ENCODE measurements at places on chromosomes 12 and 14. TPM values are rescaled to one million over a fixed set of nuclear protein-coding genes. Genes with fewer than 3 reads are reported as not detected.

TIGAR gene
- 20.7 TPM for polyA plus RNA-seq

GRCh38 chr14:31207755-31208545 is at the start of gene HECTD1:
Gene HECTD1, minus strand, starts transcription at chr14:31207793. Its CDS starts 1,857 bp downstream, at chr14:31205936.
- peak; percentile 82 for DNase-seq

SERPINA12 gene
- polyA plus RNA-seq: not detected

GRCh38 chr14:99660794-99661193 is 15.9 kb downstream of the HHIPL1 start:
- no peak for DNase-seq

GRCh38 chr14:91980157-91980556 is 32.7 kb upstream of the FBLN5 start:
- peak; percentile 97 for DNase-seq

DNA sequence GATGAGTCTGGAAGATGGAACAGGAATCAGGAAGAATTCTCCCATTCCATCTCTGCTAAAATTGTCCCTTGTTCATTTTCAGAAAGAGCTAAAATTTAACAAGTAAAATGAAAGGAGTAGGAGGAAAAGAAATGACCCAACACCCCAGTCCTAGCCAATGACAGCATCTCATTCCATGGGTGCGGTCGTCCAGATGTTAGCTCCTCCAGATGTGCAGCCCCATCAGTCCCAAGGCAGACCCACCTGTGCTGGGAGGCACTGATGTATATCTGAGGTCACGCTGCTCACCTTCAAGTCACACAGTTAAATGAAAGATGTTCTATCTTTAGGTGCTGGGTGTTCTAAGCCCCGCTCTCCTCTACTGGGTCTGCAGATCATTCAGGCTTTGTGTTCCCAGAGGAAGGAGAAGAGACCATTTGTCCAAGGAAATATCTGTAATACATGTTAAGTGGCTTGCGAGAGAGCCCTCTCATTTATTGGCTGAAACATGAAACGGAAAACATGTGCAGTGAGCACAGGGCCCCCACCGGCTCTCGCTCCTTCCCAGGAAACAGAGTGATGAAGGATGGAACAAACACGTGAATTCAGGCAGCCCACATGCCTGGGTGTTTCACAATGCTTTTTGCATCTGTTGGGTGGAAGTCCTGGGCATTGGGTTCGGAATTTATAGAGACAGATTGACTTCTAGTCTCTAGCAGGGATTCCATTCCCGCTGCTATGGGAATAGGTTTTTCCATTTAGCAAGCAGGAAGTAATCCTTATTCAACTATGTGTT is 294.6 kb downstream of the NUAK1 start:
- peak; percentile 35 for DNase-seq

DNA sequence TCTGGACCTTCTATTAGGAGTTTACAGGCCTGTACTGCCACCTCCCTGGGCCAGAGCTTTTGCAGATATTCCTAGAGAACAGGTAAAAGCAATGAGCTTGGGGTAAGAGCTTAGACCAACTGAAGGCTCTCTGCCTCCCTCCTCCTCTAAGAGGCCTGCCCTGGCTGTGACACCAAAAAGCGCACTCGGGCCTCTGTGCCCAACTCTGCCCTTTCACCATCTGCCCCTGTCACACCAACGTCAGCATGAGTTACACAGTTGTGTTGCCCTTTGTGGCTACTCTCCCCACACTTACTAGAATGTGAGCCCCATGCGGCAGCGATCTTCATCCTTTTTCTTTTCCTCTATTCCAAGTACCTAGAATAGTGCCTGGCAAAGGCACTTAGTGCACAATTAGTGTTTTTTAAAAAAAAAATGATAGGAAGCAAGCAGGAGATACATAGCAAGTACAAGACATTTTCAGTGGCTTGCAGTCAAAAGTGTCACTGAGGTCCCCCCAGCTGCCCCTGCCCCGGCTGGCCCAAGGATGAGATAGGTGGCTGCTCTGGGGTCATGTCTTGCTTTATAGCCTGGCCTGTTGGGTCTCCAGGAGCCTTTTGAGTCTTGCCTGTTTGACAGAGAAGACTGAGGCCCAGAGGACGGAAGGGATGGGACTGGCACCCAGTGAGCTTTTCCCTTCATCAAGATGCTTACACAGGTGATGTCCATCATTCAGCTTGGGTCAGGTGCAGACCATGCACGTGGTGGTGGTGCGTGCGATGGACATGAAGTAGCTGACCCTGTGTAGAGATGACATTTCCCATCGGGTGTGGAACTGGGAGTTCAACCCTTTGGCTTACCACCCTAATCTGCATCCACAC is 12.5 kb downstream of the CKB start:
- DNase-seq: no peak

GRCh38 chr12:58781609-58782008 is 138.7 kb downstream of the LRIG3 start:
- no peak for DNase-seq

CLEC12A gene
- polyA plus RNA-seq: not detected

- no peak for DNase-seq
Measured at GRCh38 chr14:69685218-69685616, 73.8 kb downstream of the SUSD6 start.

DNA sequence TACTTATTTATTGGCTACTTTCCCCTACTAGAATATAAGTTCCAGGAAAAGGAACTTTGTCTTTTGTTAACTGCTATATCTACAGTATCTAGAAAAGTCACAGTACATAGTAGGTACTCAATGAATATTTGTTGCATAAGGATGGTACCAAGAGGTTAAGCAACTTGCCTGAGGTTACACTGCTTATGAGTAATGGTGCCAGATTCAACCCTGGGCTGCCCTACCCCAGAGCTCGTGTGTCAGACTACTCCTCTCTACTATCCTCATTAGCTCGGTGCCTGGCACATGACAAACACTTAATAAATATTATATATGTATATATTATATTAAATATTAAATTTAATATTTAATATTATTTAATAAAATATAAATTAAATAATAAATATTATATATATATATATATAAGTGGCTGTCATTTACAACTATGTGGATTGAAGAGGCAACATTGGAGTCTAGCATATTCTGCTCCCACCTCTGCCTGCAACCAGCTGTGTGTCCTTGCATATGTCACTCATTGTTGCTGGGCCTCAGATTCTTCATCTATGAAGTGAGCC is 25.4 kb downstream of the UTP20 start:
- no peak for DNase-seq

CAMKK2 gene
- polyA plus RNA-seq: 26.4 TPM

Measured in fibroblast of lung (primary cell).